ENCODE measurements at places on chromosomes 2 and 18. TPM values are rescaled to one million over a fixed set of nuclear protein-coding genes. Genes with fewer than 3 reads are reported as not detected.

DNA sequence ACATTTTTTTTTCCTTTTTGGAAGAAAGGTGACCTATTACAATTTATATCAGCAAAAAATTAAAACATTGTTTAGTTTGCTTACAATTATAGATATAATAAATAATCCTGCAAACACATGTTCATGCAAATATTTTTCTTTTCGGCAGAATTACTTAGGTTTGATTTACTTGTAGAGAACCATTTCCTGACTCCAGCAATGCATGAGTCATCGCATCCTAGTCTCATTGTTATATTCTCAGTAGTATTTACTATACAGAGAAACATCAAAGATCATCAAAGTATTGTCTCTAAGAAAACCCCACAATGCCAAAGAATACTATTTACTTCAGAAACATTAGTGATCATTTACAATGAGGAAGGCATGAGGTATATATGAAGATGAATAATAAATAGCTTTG lies 40.4 kb upstream of the MTIF2 start:
- peak; percentile 42 for DNase-seq

DNA sequence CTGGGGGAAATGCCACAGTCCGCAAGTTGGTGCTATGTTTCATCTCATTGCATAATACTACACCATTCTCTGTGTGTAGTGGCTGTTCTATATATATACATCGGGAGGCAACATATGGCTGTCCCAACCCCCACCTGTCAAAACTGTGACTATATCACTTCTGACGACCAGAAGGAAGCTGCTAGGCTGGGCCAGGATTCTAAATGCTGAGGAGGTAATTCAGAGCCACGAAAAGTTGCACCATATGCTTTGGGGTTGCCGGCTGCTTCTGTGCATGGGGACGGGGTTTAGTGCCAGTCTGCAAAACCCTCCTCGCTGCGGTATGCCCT lies 117.3 kb downstream of the MSH2 start:
- no peak for DNase-seq

GRCh38 chr18:79465392-79465991 lies 69.8 kb downstream of the NFATC1 start:
- DNase-seq: no peak

- no peak for DNase-seq
Observed at GRCh38 chr18:79949697-79950487, 1.6 kb downstream of the SLC66A2 start.

DNA sequence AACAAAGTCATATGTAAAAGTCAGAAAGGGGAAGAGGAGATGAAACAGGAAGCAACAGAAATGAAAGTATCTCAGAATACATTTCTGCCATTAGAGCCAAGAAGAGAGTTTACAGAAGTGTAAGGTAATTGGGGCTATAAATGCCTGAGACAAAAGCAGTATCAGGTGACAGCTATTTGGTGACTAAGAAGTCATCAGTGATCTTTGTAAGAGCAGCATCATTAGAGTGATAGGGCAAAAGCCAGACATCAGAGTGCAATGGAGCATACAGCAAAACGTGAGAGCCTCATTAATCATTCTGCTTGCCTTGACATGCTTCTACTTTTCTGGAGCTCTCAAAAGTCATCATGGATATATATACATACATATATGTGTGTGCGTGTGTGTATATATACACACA lies 804.7 kb upstream of the PIK3C3 start:
- no peak for DNase-seq

UGT1A4 gene
- not detected for total RNA-seq

DNA sequence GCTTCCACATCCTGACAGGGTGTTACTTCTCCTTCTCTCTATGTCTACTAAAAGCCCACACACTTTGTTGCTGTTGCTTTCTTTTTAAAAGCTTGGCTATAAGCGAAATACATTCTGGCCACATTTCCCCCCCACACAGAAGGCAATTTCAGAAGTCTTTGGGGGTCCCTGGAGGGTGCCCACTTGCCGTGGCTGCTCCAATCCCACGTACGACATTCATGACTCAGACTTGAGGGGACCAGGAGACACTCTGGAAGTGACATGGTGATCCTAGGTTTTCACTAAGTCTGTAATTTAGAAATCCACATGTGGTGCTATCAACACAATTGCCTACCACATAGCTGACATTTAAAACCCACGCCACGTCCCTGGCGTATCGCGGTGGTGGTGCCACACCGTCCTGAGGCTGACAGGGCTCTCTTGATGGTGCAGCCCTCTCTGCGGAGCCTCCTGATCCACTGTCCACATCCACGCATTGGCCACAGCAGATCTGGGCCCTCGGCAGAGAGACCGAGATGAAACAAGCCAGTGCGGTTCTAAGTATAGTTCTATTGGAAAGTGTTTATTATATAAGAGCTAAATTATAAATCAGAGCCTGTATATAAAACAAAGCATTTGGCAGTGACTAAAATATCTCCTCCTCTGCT lies 42.4 kb downstream of the CYP27C1 start:
- no peak for DNase-seq

- no peak for DNase-seq
Observed at GRCh38 chr2:219521066-219521880, 7.0 kb downstream of the ASIC4 start.

- no peak for DNase-seq
Observed at GRCh38 chr18:45165176-45165713, 450.0 kb upstream of the SLC14A2 start.

DNA sequence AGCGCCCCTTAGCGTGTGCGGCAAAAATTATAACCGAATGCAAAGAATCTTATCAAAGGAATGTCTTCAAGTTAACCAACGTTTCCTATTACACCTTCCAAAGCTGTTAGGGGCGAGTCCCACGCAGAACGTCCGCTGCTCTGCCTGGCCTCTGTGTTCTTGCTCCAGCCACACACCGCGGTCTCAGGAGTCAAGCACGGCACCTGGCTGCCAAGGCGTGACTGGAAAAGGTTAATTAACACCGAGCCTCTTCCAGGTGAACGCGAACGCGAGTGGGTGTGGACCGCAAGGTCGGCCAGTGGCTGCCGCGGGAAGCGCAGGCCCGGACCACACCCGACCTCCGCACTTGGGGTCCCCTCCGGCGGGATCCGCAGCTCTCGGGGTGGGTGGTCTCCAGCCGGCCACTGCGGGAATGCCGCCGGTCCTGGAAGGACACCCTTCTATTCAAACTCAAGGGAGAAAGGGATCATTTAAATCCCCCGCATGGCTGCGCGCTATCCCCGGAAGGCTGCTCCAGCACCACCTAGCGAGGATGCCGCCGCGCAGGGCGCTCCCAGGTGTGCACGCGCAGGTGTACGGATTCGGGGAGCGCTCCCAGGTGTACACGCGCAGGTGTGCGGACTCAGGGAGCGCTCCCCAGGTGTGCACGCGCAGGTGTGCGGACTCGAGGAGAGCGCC lies 830 bp downstream of the CYB5A start:
- DNase-seq: no peak
